Astrocyte (in vitro differentiated cells and primary cell): ENCODE measurements at places on chromosomes 13 and 19. TPM values are rescaled to one million over a fixed set of nuclear protein-coding genes. Genes with fewer than 3 reads are reported as not detected.

GRCh38 chr13:100108913-100109507, 20.1 kb downstream of the PCCA start:
- no peak for DNase-seq

The IGFL3 gene
- 93.5 and 127 TPM in 2 replicates for total RNA-seq

The MRPL34 gene
- 64.8 and 65.1 TPM in 2 replicates for total RNA-seq

DNA sequence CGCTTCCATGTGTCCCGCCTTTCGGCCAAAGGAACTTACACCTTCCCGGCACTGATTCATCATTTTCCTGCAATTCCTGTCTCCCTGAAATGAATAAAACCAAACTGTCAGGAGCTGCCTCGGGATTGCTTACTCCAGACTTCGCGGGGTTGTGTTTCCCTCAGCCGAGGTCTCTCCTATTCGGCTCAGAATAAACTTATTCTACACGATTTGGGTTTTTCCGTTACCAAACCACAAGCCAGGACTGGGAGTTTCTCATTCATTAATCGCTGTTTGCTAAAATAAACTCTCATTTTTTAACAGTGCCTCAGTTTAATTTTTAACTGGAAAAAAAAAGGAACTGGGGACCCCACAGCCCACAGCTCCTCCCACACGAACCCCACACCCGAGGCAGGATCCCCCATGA, 667 bp downstream of the ZNF878 start:
- peak; percentile 16 for DNase-seq

- DNase-seq = no peak
Measured at GRCh38 chr19:35545855-35546381, 492 bp downstream of the TMEM147 start.

The ATP4B gene
- total RNA-seq = not detected in 2 replicates

GRCh38 chr19:41039806-41040205, 48.4 kb upstream of the CYP2A13 start:
- DNase-seq = no peak

DNA sequence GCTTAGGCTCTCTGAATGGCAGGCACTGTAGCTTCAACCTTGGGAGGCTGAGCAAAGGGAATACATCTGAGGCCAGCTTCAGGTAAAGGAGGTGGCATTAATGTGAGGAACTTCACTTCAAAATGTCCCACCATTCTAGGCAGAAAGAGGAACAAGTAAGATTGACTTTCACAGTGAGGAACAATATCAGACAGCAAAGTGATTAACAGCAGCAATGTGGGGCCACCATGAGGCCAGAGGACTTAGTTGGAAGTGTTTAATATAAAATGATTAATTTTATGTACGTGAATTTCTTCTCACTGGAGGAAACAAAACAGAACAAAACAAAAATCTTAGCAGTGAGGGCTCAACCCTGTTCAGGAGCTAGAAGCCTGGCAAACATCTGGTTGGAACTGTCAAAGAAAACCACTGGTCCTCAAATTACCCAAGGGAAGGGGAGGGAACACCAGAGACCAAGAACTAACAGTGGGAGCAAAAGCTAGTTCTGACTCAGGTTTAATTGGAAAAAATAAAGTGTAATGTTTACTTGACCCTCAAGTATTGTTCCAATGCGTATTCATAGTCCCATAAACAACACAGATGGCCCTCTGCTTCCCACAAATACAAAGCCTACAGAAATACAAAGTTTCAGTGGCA, 43.9 kb upstream of the FRY start:
- DNase-seq = no peak

DNA sequence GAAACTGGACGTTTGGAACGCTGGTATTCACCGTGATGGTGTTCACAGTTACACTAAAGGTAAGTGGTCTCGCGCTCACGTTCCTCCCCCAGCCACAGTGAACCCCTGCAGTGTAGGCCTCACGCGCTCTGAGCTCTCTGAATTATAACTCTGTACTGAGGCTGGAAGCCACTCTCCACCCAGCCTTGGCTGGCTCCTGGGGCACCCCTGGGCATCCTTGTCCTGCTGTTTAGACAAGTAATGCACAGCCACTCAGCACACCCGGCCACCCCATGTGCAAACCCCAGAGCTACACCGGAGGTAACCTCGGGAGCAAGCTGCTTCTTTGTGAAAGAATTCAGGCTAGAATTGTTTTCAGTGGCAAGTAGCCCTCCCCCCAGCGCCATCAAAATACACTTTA, 97.3 kb upstream of the MCF2L start:
- DNase-seq = no peak

DNA sequence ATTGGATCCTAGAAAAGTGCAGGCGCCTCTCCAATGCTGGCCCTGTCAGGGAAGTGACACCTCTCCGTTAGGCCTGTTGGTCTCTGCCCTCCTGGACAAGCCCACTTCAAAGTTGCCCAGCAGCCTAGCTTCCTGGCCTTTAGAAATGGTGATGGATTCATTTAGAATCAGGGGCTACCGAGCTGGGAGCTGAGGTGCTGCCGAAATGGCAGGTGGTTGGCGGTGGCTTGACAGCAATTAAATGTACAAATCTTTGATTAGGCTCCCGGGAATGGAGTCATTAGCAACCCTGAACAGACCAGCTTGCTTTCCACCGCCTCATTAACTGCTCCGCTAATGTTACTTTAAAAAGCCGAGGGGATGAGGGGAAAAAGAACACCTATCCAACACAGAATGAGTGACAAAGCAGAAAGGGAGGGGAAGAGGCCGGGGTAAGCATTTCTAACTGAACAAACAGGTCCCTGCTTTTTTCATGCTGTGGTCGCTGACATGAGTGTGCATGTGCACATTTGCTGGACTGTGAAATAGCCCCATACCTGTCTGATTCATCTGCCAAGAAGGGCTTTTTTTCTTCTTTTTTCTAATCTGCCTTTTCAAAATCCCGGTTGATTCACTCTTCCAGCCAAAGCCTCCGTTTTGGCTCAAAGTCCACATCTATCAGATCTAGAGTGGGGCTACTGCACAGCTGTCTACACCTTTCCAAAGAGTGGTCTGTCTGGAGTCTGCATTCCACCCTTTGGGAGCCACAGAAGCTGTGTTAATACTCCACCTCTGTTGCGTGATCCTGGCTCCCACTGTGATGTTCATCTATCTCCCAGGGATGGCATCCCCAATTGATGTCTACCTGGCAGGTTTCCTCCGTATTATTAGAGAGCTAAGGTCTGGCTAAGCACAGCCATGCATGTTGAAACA, 431.9 kb downstream of the COG6 start:
- DNase-seq = no peak

DNA sequence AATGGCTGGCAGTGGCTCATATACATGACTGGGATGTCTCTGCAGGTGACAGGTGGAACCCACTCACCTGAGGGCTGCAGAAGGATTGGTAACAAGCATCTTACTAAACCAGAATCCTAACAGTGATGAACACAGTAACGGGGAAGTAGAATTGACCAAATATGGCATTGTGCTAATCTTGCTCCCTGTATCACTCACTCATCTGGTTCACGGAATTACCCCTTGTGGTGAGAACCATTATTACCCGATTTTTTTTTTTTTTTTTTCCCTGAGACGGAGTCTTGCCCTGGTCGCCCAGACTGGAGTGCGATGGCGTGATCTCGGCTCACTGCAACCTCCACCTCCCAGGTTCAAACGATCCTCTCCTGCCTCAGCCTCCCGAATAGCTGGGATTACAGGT, 69.5 kb downstream of the PTPRS start:
- DNase-seq = no peak

DNA sequence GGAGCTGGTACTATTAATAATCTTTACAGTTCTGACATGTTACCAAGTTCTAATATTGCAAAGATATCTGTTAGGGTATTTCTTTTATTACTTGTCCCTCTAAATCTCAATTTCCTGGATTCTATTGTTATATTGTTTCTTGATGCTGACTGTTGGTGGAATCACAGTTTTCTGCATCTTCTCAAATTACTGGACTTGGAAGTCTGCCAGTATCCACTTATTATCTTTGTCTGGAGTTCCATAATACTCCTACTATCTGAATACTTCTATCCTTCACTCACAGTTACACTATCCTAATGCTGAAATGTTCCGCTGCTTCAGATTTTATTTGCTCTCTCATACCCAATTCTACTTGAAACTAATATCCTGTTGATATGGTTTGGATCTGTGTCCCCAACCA, 1985.7 kb upstream of the PRR20A start:
- DNase-seq = no peak

The RFPL4AL1 gene
- total RNA-seq = not detected in 2 replicates

The LIM2 gene
- total RNA-seq = not detected in 2 replicates

The SYCN gene
- not detected in 2 replicates for total RNA-seq

GRCh38 chr13:110256126-110256905, 50.6 kb downstream of the COL4A1 start:
- DNase-seq = no peak

DNA sequence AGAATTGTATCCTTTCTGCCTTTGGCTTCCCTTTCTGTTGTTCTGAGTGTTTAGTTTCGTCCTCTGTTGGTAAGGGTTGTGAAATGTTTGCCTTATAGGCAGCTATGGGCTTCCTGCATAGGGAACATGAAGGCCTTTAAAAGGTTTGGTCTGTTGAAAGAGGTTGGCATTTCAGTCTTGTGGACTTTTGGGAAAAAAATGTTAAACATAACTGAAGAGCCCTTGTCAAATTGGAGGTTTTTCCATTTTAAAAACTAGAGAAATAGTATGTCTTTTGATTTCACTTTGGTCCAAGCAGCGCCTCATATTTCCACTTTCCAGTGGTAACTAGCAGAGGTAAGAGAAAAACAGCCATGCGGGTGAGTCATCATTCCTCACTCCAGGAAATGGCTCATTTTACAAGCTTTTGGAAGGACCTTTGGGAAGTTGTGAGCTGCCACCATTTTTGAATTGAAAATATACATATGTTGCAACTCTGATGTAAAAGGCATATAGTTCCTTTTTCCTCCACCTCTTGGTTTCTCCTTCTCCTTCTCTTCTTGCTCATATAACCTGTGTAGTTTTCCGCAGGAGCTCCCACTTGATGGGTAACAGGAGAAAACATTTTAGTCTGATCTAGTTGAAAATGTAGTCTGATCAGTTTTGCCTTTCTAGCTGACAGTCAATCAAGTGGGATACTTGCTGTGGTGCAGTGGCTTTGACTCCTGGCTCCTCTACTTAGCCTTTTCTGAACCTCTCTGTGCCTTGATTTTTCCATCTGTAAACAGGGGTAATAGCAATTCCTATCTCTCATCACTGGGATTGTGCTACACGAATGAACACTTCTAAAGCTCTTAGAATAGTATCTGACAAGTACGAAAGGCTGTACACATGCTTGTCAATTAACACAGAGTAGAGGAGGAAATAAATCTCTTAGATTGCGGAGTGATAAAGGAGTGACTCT, 23.0 kb downstream of the GPC6 start:
- DNase-seq = peak; percentile 91

DNA sequence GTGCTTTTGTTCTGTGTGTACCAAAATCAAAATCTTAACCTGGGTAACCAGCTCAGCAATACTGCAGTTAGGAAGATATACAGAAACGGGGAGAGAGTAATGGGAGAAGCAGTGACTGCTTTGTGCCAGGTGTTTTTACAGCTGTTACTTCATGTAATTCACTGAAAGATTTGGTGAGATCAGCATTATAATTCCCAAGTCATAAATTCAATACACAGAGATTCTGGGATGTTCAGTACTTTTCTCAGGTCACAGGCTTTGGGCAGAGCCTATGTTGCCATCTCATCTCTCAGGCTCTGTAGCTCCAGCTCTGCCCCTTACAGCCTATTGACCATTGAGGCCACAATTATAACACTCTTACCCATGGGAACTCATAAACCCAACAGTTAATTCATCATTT, 138.5 kb downstream of the ZAR1L start:
- no peak for DNase-seq

The JSRP1 gene
- total RNA-seq = 0.36 and 1.3 TPM in 2 replicates

The RNF6 gene
- total RNA-seq = 41.9 and 51.7 TPM in 2 replicates

DNA sequence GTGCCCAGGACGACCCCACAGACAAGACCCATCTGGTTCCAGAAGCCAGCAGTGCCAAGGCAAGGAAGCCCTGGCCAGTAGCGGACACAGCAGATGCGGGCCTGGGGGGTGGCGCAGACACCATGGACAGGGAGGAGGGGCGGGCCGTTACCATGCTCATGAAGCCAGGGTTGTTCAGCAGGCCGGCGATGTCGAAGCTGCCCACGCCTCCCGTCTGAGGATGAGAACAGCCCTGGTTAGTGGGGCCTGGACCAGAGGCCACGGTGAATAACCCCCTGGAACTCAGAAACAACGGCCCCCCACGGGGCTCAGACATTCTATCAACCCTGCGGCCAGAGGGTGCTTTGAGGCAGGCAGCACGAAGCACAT, 21.5 kb upstream of the SLC39A3 start:
- DNase-seq = no peak

- no peak for DNase-seq
Measured at GRCh38 chr13:51243832-51244231, 21.6 kb downstream of the FAM124A start.

DNA sequence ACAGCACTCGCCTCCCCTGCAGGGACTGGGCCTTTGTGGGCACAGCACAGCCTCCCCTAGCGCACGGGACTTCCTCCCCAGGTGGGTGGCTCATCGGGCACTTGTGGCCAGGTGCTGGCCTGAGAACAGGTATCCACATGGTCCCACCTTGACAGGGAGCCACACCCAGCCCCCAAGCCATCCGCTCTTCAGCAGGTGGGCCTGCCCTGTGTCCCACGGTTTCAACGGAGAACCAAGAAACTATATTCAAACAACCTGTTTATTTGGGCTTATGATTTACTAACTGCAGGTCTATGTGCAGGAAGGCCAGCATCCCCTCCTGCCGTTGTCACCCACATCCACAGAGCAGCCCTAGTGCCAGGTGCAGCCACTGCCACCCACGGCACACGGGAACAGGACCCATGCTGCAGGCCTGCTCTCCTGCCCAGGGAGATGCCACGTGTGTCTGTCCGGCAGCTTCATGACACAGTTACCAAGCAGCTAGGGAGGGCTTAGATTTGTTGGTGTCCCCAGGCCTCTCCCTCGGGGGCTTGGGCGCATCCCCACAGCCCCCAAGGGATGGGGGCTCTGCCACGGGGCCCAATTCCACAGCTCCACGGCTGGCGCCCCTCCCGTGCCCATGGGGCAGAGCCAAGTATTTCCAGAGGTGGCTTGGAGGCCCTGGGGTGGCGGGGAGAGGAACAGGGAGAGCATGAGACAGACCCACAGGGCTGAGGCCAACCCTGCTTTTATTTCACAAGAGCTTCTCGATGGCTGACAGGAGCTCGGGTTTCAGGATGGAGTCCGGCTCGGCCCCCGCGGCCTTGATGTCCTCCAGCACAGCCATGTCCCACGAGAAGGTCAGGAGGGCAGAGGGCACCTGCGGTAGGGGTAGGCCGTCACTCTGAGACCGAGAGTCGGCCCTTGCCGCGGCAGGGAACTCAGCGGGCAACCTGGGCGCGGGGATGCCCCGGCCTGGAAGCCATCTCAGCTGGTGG, 12.5 kb downstream of the UBXN6 start:
- no peak for DNase-seq

DNA sequence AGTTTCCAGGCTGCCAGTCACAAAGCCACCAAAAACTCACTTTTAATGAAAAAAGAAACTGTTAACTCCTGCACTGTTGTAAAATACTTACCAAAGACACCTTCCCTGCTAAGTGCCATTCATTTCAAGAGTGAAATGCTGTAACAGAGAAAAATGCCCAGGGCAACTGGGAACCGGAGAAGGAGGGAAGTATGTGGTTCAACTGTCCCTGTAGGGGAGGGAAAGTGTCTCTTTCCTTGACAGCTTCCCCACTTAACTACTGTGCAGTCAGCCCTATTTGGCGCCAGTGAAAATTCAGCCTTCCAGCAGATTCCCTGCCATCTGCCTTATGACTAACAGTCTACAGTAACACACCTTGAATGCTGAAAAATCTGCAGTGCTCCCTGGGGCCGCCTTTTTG, 789.0 kb downstream of the DIAPH3 start:
- DNase-seq = no peak

The C2CD4C gene
- 2.9 and 3.4 TPM in 2 replicates for total RNA-seq

The GATAD2A gene
- 143 and 163 TPM in 2 replicates for total RNA-seq
